HFF-Myc (cell line): ENCODE measurements at places on chromosomes 7 and 10.
A peak's percentile ranks its signal among the peaks of the same experiment; 100 is the strongest.

- no peak for DNase-seq
These were observed 102.3 kb downstream of the DNAJB6 start for GRCh38 chr7:157439149-157439548.

GRCh38 chr7:148014541-148014940 lies 576.0 kb upstream of the C7orf33 start:
- DNase-seq: no peak

DNA sequence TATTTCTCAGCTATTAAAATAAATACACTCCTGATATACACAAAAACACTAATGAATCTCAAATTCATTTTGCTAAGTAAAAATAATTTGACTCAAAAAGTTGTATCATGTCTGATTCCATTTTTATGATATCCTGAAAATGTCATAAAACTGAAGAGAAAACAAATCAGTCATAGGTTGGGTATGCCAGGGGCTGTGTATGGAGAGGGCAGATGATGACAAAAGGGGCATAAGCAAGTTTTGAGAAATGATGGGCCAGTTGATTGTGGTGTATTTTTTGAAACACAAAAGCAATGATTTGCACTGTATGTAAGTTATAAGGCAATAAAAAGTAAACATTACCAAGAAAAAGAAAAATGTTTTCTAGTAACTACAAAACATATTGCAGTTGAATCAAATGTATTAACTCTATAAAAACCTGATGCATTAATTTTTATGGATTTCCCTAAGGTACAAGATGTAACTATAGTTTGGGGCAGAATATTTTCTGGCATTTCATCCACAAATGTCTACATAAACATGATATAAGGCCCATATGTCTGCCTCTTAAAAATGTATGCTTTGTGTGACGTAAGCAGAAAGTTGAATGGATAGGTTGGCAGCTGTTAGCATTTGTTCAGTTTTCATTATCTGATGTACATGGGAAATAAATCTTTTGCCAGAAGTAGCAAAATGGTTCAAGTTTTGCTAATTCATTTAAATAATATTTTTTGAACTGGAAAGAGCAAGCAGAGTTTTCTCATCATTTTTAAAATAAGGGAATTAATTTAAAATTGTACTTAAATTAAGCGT lies 35.1 kb upstream of the ING3 start:
- DNase-seq: no peak

GRCh38 chr10:19499291-19499770 lies 316.9 kb upstream of the PLXDC2 start:
- no peak for DNase-seq

DNA sequence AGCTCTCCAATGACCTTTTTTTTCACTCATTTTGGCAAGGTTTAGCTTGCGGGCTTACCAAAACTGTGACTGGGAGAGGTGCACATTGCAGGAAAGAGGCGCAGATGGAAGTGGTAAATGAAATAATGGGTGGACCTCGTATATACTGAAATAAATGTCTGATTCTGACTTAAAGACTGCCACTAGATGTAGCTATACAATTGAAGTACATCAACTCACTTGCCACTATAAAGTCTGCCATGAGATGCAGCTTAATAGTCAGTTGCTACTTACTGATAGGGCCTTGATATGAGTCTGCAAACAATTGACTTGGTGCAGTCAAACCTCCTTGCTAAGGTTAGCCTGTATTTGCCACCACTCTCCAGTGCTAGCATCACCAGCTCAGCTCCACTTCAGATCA lies 525.9 kb upstream of the MBL2 start:
- no peak for DNase-seq

- no peak for DNase-seq
These were observed 15.8 kb upstream of the LYZL2 start for GRCh38 chr10:30645340-30645827.

DNA sequence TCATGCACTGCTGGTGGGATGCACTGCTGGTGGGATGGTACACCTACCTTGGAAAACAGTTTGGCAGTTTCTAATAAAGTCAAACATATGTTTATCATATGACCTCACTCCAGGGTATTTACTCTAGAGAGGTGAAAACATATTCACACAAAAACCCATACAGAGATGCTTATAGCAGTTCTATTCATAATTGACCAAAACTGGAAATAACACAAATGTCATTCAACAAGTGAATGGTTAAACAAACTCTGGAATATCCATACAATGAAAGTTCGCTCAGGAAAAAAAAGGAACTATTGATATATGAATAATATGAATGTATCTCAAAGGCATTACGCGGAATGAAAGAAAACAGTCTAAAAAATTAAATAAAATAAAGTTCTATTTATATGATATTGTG lies 19.5 kb downstream of the CCDC71L start:
- no peak for DNase-seq

- no peak for DNase-seq
These were observed 10.0 kb downstream of the NCAPG2 start for GRCh38 chr7:158694650-158695049.

GRCh38 chr10:132665946-132666704 lies 119.8 kb downstream of the NKX6-2 start:
- DNase-seq: peak; percentile 53

GRCh38 chr7:111864291-111864976 lies 302.1 kb upstream of the IMMP2L start:
- DNase-seq: no peak

GRCh38 chr7:75729851-75730274 lies 8.9 kb downstream of the HIP1 start:
- no peak for DNase-seq

GRCh38 chr10:72610466-72610865 lies 15.4 kb downstream of the MICU1 start:
- DNase-seq: no peak

DNA sequence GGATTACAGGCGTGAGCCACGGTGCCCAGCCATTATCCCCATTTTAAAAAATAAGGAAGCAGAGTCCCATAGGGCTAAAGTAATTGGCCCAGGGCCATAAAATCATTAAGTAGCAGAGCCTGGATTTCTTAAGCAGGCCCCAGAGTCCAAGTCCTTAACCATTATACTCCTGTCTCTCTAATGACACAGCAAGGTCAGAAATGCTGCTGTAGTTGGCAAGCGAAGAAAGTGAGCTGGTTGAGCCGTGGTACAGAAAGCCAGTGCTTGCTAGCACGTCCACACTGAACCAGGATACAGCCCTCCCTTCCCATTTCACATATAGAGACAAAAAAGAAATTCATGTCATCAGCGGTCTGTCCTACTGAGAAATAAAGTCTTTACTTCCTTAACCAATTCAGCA lies 562.7 kb downstream of the GALNT17 start:
- DNase-seq: no peak

DNA sequence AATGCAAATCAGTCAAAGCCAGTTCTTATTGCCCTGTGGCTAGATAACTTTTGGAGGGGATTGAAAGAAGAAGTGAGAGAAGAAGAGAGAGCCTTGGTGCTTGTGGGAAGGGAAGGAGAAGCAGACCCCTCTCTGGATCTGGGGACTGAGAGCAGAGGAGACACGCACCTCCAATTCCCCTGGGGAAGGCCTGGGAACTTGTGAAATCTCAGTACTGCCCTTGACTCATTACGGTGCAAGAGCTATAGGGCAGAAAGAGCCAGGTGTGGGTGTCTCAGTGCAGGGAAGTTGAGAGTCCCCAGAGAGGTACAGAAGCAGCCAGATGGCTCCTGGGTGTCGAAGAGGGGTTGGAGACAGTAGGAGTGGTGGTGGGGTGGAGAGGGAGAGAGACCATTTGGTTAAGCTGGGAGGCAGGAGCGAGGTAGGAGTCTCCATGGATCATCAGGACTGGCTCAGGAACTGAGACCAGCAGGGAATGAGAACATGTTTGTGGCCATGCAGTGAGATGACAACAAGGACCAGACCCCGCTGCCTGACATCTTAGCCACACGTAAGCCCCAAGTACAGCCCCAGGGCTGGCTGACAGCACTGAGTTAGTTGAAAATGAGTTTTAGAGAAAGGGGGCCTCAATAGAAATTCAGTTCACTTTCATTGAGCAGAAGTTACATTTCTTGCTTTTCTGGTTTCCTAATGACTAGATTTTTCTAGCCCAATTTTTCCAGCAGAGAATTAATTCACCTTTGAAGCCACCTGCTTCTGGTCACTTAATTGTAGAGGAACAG lies 238.2 kb downstream of the BUB3 start:
- DNase-seq: no peak

GRCh38 chr7:155303039-155303593 lies 5.4 kb downstream of the INSIG1 start:
- no peak for DNase-seq

DNA sequence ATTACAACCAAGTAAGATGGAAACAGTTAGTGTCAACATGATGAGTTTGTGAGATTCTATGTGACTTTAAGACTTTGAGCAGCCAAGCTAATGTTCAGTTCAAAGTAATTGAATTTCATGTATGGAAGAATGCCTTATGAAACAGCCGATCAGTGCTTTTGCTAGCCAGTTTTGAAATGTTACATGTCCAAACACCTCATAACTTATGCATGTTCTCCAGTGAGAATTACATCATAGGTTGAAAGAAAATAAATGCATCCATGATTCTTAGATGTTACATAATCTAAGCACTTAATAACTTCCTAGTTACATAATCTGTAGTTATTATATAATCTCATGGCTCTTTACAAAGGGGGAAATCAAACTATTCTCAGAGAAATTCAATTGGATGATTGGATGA lies 211.3 kb downstream of the BICC1 start:
- DNase-seq: no peak
